ENCODE measurements at places on chromosomes 12 and 14.

DNA sequence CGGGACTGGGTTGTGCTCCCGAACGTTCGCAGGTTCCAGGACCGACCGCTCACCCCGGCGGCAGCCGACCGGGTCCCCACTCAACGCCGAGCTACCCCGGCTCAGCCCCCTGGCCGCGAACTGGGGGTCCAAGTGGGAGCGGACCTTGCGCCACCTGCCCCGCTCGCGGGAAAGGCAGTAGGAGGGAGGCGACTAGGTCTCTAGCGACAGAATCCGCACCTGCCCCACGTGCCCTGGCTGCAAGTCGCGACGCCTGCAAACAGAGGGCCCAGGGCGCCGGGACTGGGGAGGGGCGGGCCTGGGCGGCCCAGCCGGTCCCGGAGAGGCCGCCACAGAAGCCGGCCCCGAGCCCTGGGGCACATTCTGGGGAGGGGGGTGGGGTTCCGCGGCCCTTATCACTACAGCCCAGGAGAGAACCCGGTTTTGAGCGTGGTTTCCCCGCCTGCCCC lies 239.2 kb upstream of the CPNE8 start:
- DNase-seq = no peak

GRCh38 chr12:53989227-53990113 lies 4.5 kb downstream of the HOXC10 start:
- DNase-seq = no peak

- no peak for DNase-seq
Observed at GRCh38 chr12:101082706-101083105, 127.3 kb downstream of the SLC5A8 start.

GRCh38 chr12:1533602-1534304 lies 60.6 kb downstream of the FBXL14 start:
- no peak for DNase-seq

DNA sequence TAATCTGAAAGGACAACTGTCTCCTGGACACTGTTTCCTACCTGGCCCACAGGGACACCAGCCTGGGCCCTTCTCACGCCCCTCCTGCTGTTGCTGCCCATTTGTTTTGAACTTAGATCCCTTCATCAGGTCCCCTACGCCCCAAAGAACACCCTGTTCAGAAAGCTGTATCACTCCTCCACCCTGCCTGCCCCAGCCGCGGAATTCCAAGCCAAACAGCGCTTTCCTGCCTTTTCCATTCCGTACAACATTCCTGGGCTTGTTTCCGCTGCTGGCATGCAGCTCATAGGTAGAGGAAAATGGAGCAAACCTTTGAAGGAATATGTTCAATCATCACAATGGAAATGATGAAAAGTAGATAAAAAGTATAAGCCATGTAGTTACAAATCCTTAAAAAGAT lies 12.8 kb upstream of the GSG1 start:
- DNase-seq = no peak

DNA sequence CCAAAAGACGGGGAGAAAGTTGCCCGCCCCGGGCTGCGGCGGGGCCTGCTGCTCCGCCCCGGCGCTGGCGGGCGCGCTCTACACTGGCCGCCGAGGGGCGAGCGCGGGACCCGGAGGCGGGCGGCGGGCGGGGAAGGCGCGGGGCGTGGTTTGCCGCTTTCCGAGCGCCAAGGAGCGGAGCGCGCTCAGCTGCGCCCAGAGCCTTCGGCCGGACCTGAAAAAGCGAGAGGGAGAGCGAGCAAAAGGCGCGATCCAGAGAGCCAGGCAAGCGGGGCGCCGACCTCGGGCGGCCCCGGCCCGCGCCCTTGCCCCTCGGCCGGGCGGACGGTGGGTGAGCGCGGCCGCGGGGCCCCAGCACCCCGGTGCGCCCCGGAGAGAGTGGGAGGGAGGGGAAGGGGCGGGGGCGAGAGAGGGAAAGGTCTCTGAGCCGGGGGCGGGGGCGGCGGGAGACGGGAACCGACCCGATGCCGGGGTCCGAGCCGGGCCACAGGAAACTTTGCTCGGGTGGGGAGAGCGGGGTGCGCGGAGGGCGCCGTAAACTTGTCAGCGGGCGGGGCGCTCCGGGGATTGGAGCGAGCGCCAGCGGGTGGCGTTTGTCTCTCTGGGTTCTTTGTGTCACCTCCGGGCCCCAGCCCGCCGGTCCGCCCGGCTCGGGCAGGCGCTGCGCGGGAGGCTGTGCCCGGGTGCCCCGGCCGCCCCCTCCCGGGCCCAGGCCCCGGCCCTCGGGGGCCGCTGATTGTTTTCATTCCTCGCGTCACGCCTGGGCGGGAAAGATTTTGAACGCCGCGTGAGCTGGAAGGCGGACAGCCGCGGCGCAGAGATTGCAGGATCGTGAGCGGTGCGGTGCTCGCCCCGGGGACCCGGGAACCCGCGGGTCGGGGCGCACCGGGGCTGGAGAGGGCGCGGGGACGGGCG lies at the start of gene SYNE2:
SYNE2 (plus strand) TSS at position 188 of the 915 bp plus-strand sequence. CDS start 56,145 bp downstream, outside the sequence.
- DNase-seq = no peak
